Activated CD4-positive, alpha-beta T cell treated with anti-CD3 and anti-CD28 coated beads for 4 hours (primary cell): ENCODE measurements at places on chromosomes 2 and 18.
A peak's percentile ranks its signal among the peaks of the same experiment; 100 is the strongest.

DNA sequence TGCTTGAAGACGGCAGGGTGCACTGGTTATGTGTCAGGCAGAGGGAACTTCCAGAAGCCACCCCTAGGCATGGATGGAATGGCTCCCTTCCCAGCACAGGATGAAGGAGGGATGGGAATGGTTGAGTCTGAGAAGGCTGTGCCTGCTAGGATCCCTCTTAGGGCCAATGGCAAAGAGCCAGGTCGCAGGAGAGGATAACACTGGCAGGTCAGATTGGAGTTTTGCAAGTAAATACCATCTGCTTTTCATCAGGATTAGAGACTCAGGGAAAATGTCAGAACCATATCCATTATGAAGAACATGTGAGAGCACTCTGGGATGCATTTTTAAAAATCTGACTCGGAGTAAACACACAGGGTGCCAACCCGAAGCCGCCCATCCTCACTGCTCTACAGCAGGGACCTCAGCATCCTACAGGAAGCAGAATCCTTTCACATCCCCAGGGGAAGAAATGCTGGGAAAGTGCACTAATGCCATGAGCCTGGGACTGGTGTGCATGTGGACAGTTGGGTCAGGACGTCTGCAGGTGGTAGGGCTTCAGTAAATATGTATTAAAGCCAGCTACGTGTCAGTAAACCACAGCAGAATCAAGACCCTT lies 139.9 kb downstream of the MYT1L start:
- DNase-seq, result no peak

- no peak for DNase-seq
Measured at GRCh38 chr2:116452651-116453050, 1361.8 kb upstream of the DDX18 start.

DNA sequence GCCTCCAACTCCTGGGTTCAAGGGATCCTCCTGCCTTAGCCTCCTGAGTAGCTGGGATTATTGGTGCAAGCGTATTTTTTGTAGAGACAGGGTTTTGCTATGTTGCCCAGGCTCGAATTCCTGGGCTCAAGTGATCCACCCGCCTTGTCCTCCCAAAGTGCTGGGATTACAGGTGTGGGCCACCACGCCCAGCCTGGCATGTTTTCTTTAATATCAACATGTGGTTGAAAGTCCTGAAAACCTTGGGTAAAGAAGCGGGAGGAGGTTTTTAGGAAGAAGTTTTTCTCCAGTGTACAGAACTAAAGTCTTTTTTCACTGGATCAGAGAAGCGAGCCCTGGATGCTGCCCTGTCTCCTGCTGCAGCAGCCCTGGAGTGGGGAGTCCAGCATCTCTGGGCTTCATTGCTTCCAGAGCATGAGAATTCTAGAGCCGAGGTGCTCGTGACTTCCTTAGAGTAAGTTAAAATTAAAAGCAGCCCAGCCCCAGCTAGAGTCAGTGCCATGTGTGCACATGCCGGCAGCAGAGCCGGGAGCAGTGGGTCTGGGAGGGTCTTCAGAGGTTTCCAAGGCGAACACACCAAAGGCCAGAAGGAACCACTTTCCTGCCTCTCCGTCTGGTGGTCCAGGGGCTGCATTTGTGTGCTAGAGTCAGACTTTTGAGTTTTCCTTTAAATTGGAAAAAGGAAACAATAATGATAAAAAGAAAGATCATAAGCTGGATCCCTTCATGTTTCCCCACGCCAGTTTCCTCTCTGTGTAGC lies 31.2 kb downstream of the ITGB1BP1 start:
- DNase-seq, result no peak

DNA sequence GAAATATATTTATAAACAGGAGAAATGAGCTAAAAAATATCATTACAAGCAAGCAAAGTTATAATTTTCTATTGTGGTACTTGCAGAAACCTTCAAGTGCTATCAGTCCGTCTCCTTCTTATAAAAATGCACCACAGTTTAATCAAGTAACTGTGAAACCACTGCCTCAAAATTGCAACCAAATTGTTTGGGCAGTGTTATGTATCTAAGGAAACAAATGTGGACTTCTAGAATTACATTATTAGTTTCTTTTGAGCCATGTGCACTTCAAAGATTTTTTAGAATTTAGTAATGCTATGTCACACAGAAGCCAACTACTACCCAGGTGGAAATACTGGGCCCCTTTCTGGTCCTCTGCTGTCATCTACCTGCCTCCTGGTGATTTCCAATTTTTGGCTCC lies 495.6 kb downstream of the NYAP2 start:
- no peak for DNase-seq

- DNase-seq, result no peak
Measured at GRCh38 chr2:109715313-109715805, 78.7 kb upstream of the RGPD5 start.

GRCh38 chr2:181142514-181142913 lies 162.1 kb downstream of the UBE2E3 start:
- DNase-seq, result no peak

DNA sequence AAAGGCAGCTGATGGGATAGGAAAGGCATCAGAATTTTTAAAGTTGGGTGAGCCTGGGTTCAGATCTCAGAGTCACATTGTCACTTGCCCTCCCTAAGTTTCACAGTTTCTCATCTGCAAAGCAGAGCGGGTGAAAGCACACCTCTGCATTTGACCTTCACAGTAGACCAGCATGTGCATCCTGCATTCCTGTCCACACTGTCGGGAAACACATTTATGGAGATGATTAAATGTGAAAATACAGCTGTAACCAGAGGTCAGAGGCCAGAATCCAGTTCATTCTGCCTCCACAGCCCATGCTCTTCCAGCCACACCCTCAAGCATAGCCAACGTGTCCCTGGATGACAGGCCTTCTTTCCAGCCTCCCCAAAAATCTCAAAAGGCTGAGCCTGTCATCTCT lies 392.0 kb upstream of the MYT1L start:
- DNase-seq, result no peak

GRCh38 chr18:14908541-14908940 lies 160.6 kb downstream of the ANKRD30B start:
- no peak for DNase-seq

DNA sequence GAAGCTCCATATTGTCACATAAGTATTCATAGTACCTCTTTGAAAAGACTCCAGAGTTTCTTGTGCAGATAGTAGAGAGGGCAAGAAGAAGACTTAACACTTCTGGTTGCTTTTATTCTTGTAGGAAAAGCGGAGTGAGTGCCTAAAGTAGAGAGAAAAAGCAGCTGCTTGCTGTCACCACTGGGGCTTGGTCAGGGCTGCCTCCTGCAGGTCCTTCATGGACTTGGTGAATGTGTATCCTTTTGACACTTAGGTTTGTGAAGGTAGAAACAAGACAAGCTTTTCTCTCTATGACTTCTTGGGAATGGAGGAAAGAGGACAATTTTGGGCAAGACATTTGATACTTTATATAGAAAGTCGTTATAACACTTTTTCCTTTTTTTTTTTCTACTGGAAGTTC lies 312.8 kb upstream of the FANCL start:
- DNase-seq, result no peak

GRCh38 chr2:222973733-222974132 lies 78.3 kb upstream of the KCNE4 start:
- no peak for DNase-seq

DNA sequence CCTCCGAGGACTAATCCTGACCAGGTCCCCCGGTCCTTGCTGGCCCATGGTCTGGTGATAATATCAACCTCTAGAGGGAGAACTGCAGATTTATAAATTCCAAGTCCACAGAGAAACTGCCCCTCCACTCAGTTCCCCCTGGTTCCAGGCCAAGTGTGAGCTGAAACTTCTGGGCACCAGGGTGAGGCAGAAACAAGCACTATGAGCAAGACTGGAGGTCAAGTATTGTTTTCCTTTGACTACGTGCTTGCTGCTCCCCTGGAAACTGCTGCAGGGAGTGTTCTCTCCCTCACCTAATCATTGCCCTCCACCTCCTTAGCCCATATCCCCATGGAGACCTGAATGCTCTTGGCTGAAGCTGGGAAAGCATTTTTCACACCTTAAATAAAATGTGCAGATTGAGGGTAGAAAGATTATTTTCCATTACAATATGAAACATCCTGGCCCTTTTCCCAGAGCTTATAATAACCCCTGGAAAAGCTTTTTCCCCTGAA lies 135.2 kb downstream of the RDH14 start:
- no peak for DNase-seq

DNA sequence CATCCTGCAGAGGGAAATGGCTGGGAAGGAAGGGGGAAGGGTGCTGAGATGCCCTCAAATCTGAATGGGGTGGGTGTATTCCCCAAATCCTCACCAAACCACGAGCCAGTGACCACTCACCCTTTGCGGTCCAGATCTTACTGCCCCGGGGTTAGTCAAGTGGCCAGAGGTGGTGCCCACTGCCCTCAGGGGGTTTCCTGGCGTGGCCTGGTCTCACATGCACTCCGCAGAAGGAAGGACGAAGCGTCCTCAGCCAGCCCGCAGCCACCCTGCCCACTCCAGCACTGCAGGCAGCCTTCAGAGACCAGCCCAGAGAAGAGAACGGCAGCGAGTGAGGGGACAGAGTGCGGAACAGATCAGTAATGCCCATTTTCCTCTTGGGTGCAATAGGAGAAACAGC lies 50.4 kb downstream of the IL1RL2 start:
- DNase-seq, result no peak

- DNase-seq, result peak; percentile 44
Measured at GRCh38 chr18:48948112-48949049, 2.4 kb downstream of the SMAD7 start.

- DNase-seq, result no peak
Measured at GRCh38 chr2:182208421-182208820, 218.4 kb downstream of the PDE1A start.

DNA sequence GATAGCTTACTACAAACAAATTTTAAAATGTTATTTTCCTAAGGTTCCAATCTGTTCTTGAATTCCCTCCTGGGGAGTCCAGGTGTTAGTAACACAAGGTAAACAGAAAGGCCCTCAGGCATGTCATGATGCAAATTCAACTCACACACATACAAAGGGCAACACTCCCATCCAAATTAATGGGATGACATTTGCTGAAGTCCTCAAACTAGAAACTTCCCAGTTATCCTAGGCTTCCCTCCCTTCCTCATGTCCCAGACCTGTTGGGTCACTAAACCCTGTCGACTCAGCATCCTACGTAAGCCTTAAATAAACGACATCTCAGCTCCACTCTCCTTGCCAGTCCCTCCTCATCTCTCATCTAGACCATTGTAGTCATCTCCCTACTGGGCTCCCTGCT lies 85.1 kb downstream of the GREB1L start:
- DNase-seq, result no peak

GRCh38 chr2:120243875-120244553 lies 8.6 kb upstream of the RALB start:
- DNase-seq, result no peak

DNA sequence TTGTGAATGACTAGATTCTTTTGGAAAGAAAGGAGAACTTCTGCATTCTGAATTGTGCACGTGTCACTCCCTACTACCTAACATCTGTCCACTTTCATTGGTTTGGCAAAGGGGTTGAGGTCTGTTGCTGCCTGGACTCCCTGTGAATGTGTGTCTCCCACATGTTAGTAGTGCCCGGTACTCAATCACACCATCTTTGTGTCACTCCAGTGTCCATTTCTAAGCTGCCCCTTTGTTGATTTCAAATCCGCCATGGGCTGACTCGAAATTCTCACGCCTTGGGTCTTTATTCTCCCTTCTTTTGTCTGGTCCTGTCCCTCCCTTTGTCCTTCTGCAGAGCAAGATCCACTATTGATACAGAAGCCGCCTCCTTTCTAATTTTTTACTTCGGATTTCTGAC lies 7.5 kb downstream of the DPYSL5 start:
- no peak for DNase-seq

DNA sequence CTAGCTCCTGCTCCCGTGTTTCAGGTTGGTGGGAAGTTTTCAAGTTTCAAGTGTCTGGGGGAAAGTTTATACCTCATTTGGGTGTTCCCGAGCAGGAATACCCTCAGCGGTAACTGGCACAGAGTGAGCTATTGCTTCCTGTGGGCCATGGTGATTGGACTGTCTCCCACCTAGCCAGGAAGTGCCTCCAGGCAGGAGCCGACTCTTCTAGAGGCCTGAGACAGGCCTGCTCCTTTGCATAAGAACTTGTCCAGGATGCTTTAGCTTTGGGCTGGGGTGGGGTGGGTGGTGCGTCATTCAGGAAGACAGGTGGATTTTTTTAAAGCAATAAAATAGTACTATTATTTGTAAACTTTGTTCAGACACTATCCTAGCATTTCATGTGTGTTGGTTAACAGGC lies 23.5 kb upstream of the DNMT3A start:
- no peak for DNase-seq

DNA sequence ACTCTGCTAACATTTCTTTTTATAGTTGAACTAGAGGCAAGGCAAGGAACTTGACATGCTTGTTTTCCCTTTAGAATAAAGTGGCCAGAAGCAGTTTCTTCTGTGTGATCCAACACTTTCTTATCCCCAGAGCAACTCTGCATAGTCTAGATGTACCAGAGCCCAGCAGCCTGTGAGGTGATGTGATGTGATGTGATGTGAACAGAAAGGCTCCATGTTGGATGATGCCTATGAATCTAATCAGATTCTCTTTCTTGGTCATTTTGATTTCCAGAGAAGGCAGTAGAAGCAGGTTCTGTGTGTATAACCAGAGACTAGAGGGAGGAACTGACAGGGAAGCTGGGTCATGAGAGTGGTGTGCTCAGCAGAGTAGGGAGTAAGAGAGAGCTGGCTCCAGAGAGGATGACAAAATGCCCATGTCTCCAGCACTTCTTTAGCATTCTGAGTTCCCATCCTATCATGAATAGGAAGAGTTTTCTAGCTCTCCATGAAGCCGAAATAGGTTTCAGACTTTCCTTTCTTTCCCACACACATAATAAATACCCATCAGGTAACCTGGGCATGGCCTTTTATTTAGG lies 31.0 kb upstream of the PTH2R start:
- no peak for DNase-seq

- DNase-seq, result no peak
Measured at GRCh38 chr2:154291511-154291910, 407.0 kb upstream of the KCNJ3 start.

DNA sequence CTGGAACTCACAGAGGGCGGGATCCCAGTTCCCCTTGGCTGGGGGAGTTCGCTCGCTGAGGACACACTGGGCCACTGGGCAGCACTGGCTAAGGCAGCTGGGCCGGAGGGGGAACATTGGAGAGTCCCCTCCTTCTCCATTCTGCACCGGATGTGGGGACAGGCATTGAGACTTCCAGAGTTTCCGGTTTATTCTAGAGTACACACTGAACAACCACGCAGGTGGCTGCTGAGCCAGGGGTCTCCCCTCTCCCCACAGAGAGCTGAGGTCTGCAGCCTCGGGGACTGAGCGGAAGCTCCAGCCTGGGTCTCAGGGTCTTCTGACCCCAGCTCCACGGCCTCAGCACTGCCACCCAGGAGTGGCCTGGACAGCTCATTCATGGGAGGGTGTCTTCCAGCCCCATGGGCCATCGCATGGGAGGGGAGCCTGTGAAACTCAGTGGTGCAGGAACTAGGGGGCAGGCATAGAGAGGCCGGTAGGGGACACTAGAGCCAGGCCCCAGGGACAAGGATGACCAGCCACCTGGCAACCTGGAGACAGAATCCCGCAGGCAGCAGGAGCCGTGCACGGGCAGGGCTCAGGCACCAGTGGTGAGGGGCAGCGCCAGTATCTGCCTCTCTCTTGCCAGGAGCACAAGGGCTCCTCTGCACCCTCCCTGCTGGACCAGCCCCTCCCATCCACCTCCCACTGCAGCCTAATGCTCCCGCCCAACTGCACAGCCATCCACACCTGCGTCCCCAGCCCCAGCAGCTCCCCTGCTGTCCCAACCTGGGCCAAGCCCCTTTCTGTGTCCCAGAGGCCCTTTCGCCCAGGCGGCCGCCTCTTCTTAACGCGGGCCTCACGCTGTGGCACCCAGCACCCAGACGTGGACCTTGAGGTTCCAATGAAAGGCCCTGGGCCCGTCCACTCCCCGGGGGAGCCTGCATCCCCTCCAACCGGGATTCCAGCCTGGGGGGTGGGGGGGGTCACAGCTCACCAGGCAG lies 45.1 kb upstream of the GPC1 start:
- no peak for DNase-seq

- DNase-seq, result no peak
Measured at GRCh38 chr2:140269000-140269399, 1488.8 kb upstream of the NXPH2 start.
